Testis (tissue), 5 donors: ENCODE measurements at places on chromosomes 11 and 22.

GRCh38 chr11:7671347-7672215 is 1.7 kb downstream of the CYB5R2 start:
- H3K4me1 ChIP-seq: peaks cover 25% of the 10 kb centered on the region
- H3K36me3 ChIP-seq: no peaks in the 10 kb centered on the region
- no peaks in the 10 kb centered on the region for H3K27me3 ChIP-seq
- no peak overlapping the region for H3K4me3 ChIP-seq
- DNase-seq: peak; percentile 62
- peak overlapping the region; percentile 52 for H3K27ac ChIP-seq

- no peak overlapping the region for H3K27ac ChIP-seq
- H3K4me3 ChIP-seq: peak overlapping the region; percentile 55
- no peaks in the 10 kb centered on the region for H3K36me3 ChIP-seq
- peak; percentile 82 for DNase-seq
- H3K27me3 ChIP-seq: no peaks in the 10 kb centered on the region
These were observed 5.5 kb upstream of the NFAM1 start for GRCh38 chr22:42437488-42438292.

DNA sequence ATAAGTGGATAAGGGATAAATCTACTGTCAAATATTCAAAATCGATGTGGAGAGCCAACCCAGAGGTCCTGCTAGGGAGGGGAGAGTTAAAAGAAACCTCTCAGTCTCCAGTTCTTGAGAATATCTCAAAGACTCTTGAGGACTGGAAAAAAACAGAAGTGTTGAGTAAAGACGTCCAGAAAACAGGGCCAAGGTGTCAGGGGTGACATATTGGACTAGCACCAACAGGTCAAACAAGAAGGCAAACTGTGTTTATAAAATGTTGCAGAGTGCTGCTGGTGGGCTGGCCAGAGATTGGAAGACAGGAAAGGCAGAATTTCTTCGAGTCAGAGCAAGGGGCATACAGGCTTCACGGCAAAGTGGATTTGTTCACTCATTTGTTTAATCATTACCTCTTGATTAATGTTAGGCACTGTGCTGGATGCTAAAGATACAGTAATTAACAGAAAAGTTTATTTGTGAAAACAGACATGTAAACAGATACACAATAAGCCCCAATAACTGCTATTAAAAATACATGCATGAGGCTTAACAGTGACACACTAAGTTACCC is 33.7 kb upstream of the SMPD1 start:
- no peaks in the 10 kb centered on the region for H3K36me3 ChIP-seq
- no peak overlapping the region for H3K4me3 ChIP-seq
- H3K4me1 ChIP-seq: no peaks in the 10 kb centered on the region
- DNase-seq: no peak
- H3K27ac ChIP-seq: no peak overlapping the region
- no peaks in the 10 kb centered on the region for H3K27me3 ChIP-seq

GRCh38 chr11:44008698-44009097 is 39.1 kb upstream of the ACCSL start:
- DNase-seq: peak; percentile 6
- peaks cover 45% of the 10 kb centered on the region for H3K4me1 ChIP-seq
- peak overlapping the region; percentile 89 for H3K27ac ChIP-seq
- no peaks in the 10 kb centered on the region for H3K27me3 ChIP-seq
- no peaks in the 10 kb centered on the region for H3K36me3 ChIP-seq

DNA sequence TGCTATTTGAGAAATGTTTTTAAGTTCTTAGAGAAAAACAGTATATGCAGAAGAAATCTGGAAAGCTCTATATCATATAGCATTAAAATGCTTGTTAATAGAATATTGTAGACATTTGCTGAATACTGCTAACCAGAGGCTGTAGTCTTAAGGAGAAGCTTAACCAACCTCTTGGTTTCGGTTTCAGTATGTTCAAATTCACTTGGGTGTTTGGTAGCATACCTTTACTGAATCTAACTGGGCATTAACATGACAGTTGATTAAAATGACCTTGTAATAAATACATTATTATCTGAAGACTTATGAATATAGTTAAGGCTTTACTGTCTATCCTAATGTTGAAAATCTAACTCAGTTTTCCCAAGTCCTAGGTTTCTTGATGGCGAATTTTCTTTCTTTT is 5.4 kb downstream of the PCF11 start:
- H3K27ac ChIP-seq: peak overlapping the region; percentile 100
- no peaks in the 10 kb centered on the region for H3K27me3 ChIP-seq
- DNase-seq: no peak
- no peak overlapping the region for H3K4me3 ChIP-seq

GRCh38 chr11:32420937-32421901 is 14.1 kb downstream of the WT1 start:
- DNase-seq: no peak
- no peak overlapping the region for H3K4me3 ChIP-seq
- no peaks in the 10 kb centered on the region for H3K27me3 ChIP-seq
- H3K4me1 ChIP-seq: peaks cover 29% of the 10 kb centered on the region
- no peaks in the 10 kb centered on the region for H3K36me3 ChIP-seq

DNA sequence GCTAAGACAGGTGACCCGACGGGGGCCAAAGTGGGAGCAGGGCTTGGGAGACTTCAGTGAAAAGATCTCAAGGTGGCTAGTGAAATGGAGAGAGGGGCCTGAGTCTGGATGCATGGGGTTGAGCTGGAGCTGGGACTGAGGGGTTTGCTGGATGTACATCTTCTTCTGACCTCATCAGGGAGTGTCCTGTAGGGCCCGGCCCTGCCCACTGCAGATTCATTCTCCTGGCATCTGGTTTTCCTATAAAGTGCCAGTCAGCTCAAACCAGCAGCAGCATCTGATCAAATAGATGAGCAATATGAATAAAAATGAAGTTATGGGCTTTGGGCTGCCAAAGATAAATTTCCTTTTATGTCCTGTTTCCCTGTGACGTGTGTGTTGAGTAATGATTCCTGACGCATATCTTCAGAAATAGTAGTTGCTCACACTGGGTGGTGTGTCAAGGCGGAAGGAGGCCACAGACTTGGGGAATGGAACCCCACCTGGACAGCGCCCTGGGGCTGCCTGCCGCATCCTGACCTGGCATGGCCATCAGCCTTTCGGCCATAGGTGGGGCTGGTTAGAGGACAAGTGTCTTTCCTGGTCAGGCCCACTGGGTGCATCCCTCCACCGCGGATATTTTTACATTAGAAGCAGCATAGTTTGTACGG is 135.4 kb downstream of the OSBP2 start:
- H3K36me3 ChIP-seq: no peaks in the 10 kb centered on the region
- DNase-seq: no peak
- no peak overlapping the region for H3K27ac ChIP-seq
- no peaks in the 10 kb centered on the region for H3K4me1 ChIP-seq
- no peaks in the 10 kb centered on the region for H3K27me3 ChIP-seq
- H3K4me3 ChIP-seq: no peak overlapping the region

DNA sequence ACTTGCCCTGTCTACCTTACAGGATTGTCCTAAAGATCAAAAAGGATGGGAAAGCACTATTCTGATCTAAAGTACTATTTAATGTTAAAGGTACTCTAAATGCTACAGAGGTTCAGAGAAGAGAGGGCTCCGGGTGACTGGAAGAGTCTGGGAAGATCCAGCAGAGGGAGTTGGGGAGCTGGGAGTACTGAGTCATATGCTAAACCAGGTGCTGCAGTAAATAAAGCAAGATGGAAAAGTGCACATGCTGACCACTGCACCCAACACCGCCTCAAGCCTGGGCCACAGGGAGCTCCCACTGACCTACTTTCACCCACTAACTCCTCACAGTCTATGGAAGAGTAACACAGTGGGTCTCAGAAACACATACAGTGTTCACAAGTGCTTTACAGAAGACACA is 49.3 kb downstream of the WT1 start:
- no peaks in the 10 kb centered on the region for H3K36me3 ChIP-seq
- no peaks in the 10 kb centered on the region for H3K27me3 ChIP-seq
- DNase-seq: peak; percentile 51

DNA sequence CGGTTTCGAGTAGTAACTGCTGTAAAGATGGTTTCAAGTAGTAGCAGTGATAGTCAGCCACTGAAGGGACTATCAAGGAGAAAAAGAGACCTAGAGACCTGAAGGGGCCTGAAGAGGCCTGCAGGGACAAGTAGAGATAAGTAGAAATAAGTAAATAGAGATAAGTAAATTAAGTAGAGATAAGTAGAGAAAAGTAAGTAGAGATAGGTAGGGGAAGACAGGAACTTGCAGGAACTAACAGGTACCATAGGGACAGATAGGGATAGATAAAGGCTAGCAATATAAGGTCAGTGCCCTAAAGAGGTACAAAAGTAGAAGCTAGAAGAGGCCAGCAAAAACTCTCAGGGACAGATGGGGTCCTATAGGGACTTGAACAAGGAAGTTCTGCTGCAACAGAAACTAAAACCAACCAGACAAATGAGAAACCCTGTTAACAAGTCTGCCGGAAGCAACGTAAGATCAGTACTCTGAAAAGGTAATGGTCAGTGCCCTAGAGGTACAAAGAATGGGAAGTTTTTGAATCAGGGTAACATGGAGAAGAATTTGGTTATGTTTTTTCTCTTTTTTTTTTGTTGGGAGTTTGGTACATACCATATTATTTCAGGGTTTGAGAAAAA is 9.6 kb upstream of the SC5D start:
- H3K27ac ChIP-seq: no peak overlapping the region
- H3K4me1 ChIP-seq: no peaks in the 10 kb centered on the region
- H3K4me3 ChIP-seq: no peak overlapping the region
- DNase-seq: no peak

- peak overlapping the region; percentile 52 for H3K27ac ChIP-seq
- H3K36me3 ChIP-seq: no peaks in the 10 kb centered on the region
- peak; percentile 58 for DNase-seq
- peaks cover 5% of the 10 kb centered on the region for H3K4me1 ChIP-seq
These were observed 6.7 kb downstream of the IL18 start for GRCh38 chr11:112156956-112157766.

DNA sequence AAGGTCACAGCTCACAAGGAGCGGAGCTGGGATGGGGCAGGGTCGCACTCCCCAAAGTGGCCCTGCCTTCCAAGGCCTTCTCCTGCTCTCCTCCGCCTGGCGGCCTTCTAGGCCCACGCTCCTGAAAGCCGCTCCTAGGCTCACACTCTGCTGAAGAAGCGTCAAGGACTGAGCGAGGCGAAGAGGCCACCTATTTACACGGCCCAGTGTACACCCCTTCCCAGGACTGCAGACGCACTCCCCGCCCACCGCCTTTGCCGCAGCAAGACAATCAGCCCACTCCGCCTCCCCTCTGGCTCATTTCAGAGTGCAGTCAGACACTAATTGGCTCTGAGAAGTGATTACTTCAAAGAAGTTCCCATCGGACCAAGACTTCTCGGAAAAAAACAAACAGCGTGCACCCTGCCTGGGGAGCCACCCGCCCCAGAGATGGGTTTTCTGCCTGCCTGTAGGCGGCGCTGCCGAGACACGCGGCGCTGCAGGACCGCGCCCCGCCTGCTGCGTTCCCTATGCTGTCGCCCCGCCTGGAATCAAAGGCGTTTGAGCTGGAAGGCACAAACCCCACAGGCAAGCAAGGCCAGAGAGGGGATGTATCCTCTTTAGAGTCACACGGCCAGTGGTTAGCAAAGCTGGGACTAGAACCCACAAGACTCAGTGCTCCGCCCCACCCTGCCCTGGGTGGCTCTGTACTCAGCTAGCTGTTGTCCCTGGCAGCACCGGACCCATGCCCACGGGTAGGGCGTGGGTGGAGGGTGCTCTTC is 414.8 kb downstream of the BUD13 start:
- no peak overlapping the region for H3K27ac ChIP-seq
- H3K36me3 ChIP-seq: no peaks in the 10 kb centered on the region
- no peaks in the 10 kb centered on the region for H3K27me3 ChIP-seq
- H3K4me3 ChIP-seq: no peak overlapping the region
- H3K4me1 ChIP-seq: no peaks in the 10 kb centered on the region

- no peak overlapping the region for H3K4me3 ChIP-seq
- no peaks in the 10 kb centered on the region for H3K27me3 ChIP-seq
- H3K36me3 ChIP-seq: no peaks in the 10 kb centered on the region
- no peaks in the 10 kb centered on the region for H3K4me1 ChIP-seq
- DNase-seq: no peak
These were observed 93.6 kb downstream of the FEZ1 start for GRCh38 chr11:125402435-125402834.

DNA sequence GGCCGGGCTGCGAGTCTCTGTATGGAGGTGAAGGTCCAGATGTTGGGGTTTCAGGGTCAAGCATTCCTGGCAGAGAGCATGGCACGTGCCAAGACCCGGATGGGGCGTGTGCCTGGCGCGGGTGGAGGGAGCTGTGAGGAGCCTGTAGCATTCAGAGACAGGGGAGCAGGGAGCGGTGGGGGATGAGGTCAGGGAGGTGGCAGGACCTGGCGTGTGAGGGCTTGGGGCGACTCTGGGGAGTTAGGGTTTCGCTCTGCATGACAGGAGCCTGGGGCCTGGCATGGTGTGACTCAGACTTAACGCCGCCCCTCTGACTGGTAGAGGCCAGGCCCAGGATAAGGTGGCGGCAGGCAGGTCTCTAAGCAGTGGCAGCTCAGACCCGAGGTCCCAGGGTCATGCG is 103.0 kb downstream of the KCNQ1 start:
- no peak overlapping the region for H3K27ac ChIP-seq
- no peak for DNase-seq
- no peaks in the 10 kb centered on the region for H3K4me1 ChIP-seq
- H3K27me3 ChIP-seq: no peaks in the 10 kb centered on the region
- H3K4me3 ChIP-seq: no peak overlapping the region

GRCh38 chr22:29226351-29226981 is 20.8 kb downstream of the EMID1 start:
- H3K27me3 ChIP-seq: no peaks in the 10 kb centered on the region
- no peak for DNase-seq
- H3K36me3 ChIP-seq: no peaks in the 10 kb centered on the region
- H3K27ac ChIP-seq: peak overlapping the region; percentile 57
- peaks cover 16% of the 10 kb centered on the region for H3K4me1 ChIP-seq

DNA sequence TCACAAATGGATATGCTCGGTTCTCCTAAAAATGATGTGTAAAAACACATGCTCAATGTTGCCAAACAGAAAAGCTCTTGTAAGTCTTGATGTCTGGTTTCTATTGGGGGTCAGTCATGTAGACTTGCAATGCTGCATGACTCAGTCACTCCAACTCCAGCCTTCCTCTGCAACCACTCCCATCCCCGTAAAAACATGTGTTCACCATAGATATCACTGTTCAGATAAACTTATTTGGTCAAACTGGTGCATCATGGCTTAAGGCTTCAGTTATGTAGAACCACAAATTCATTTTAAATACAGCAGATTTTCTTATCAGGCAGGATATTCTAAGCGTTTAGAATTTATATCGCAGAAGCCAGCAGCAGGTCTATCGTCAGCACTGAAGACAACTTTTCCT is 298.4 kb upstream of the LUZP2 start:
- H3K27me3 ChIP-seq: no peaks in the 10 kb centered on the region
- DNase-seq: no peak
- H3K4me3 ChIP-seq: no peak overlapping the region
- no peaks in the 10 kb centered on the region for H3K36me3 ChIP-seq
- no peak overlapping the region for H3K27ac ChIP-seq

DNA sequence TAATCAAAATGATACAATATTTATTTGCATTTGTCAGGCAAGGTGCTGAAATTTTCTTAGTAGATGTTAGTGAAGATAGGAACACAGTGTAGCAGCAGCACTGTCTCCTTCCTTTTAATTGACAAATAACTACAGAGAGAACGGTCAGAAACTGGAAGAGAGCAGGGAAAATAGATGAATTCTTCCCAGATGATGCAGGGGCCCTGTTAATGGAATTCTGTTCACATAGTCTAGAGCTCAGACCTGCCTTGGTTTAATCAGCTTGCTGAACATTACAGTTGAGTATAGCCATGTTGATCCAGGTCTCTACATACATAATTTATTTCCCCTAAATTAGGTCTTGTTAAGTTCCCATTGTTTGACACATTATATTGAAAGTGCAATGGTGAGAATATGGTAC is 127.4 kb downstream of the SLC17A6 start:
- H3K36me3 ChIP-seq: no peaks in the 10 kb centered on the region
- no peak overlapping the region for H3K4me3 ChIP-seq
- no peaks in the 10 kb centered on the region for H3K4me1 ChIP-seq
- no peak for DNase-seq
- H3K27ac ChIP-seq: no peak overlapping the region
- no peaks in the 10 kb centered on the region for H3K27me3 ChIP-seq
